ENCODE measurements at places on chromosomes 7 and 10.

- no peak for DNase-seq
Measured at GRCh38 chr10:69328380-69328735, 50.1 kb downstream of the HK1 start.

DNA sequence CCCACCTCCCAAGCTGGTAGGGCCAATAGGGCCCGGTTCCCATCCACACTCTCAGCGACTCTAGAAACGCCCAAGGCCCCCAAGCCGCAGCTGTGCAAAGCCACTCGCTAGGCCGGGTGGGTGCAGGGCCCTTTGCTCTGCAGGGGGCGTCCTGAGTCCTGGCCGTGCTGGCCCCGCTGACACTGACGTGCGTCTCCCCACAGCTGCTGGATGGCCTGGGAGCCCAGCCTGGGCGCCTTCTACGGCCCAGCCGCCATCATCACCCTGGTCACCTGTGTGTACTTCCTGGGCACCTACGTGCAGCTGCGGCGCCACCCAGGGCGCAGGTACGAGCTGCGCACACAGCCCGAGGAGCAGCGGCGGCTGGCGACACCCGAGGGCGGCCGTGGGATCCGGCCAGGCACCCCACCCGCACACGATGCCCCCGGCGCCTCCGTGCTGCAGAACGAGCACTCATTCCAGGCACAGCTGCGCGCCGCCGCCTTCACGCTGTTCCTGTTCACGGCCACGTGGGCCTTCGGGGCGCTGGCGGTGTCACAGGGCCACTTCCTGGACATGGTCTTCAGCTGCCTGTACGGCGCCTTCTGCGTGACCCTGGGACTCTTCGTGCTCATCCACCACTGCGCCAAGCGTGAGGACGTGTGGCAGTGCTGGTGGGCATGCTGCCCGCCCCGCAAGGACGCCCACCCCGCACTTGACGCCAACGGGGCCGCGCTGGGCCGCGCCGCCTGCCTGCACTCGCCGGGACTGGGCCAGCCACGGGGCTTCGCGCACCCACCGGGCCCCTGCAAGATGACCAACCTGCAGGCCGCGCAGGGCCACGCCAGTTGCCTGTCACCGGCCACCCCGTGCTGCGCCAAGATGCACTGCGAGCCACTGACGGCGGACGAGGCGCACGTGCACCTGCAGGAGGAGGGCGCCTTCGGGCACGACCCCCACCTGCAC lies 31.6 kb upstream of the KNDC1 start:
- DNase-seq, result no peak

DNA sequence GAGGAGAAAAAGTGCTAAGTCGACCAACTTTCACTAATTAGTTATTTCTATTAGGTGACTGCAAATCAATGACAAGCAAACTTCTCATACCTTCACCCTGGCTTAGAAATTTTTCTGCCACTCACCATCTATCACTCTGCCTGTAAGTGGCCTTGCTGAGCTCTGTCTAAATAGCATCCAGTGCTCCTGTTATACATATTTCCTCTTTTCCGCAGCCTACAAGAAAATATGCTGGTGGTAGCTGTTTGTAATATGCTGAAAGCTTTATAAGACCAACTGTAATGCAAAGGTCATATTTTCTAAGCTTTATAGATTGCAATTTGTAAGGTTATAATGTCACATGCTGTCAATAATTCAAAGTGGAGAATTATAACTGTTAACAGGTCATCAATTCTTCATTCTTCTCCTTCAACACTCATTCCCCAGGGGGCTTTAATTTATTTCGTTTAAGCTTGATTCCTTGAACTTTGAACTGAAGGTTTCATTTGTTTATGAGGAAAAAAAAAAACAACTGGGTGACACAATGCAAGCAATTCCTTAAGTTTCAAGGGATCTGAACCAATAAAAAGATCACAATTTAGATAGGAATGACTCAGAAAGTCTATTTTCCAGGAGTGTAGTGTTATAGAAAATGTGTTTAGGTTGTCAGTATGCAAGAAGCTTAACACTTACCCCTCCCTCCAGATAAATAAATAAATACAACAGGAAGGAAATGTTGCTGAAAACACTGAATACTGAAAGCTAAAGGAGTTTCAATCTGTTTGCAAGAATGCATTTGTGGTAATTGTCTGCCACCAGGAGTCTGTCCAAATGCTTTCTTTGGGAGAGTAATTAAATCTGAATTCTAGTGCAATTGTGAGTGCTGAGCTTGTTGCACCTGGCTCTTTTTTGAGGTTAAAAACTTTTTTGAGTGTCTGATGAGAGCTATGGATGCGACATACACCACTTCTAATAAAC lies 183.7 kb downstream of the SORCS1 start:
- DNase-seq, result no peak

DNA sequence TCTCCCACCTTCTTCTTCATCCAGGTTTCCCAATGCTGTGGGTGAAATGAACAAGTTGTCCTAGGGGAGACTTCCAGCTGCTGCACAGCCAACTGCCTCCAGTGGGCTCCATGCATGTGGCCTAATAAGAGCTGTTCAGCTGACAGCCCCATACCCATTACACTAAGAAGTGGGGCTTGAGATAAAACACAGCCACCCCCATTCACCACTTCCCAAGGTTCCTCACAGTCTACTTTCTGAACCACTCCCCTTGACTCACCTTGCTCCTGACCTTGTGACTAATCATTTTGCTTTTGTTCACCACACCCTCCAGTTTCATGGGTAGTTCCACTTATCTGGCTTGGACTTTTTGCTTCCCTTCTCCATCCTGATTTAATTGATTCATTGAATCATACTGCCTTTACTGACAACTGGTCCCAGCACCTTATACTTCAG lies 119.3 kb downstream of the CABCOCO1 start:
- no peak for DNase-seq

DNA sequence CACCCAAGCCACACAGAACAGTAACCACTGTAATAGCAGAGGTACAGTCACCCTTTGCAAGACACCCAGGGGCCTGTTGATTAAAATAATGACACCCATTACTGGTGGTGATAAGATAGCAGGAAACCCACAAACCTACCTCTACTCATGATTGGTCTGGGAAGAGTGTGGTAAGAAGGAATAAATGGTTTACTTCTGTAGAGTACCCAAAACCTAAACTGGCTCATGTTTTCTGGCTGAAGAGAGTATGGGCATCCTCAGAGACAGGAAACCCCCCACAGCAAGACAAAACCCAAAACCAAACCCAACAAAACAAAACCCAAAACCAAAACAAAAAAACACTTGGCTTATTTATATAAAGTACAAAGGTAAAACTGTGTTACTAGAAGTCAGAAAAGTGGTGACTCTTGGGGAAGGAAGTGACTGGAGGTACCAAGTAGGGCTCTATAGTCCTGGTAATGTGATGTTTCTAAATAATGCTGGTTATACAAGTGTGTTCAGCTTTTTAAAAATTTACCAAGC lies 15.5 kb upstream of the DNAJB12 start:
- DNase-seq, result no peak

DNA sequence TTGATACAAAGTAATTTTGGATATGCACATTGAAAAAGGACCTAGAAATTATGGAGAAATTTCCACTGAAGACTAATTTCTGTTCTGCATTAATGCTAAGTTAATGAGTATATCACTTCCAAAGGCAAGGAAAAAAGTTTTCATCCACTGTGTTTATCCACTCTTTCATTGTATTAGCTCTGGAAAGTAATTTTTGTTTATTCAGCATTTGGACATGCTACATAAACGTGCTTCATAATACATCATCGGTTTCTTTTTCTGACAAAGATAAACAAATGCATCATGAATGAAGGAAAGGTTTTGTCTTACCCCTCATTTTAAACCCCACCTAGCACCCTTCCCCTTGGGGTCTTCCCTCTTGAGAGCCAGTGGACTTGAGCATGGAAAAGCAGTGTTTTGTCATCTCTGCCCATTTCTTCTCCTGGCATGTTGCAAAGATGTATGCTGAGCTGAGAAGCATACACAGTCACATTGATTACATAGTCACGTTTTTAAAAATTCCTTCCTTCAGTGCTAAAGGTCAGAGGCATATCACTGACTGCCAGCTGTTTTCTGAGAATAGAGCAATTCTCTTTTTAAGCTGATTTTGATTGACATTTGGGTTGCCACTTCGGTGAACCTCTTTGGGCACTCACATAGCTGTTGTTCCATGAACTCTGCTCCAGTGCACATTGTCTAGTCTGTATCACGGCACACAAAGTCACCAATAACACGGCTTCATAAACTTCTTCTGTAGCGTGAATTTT lies 65.9 kb upstream of the C7orf33 start:
- no peak for DNase-seq

- no peak for DNase-seq
Measured at GRCh38 chr7:141433698-141434097, 117.5 kb upstream of the AGK start.

DNA sequence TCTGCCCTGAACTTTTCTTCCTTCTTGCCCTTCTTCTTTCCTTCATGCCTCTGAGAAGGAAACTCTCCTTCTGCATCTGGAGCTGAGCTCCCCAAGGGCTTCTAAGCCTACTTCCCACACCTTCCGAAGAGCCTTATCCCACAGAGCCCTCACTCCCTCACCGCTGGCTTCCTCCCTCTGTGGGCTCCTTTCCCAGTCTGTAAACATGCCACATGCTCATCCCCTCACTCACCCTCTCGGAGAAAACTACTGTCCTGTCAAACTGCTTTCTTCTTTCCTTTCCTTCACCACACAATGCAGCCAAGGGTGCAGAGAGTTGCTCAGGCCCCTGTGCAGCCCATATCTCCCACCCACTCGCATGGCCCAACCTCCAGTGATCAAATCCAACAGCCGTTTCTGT lies 18.1 kb downstream of the ANKRD16 start:
- no peak for DNase-seq

DNA sequence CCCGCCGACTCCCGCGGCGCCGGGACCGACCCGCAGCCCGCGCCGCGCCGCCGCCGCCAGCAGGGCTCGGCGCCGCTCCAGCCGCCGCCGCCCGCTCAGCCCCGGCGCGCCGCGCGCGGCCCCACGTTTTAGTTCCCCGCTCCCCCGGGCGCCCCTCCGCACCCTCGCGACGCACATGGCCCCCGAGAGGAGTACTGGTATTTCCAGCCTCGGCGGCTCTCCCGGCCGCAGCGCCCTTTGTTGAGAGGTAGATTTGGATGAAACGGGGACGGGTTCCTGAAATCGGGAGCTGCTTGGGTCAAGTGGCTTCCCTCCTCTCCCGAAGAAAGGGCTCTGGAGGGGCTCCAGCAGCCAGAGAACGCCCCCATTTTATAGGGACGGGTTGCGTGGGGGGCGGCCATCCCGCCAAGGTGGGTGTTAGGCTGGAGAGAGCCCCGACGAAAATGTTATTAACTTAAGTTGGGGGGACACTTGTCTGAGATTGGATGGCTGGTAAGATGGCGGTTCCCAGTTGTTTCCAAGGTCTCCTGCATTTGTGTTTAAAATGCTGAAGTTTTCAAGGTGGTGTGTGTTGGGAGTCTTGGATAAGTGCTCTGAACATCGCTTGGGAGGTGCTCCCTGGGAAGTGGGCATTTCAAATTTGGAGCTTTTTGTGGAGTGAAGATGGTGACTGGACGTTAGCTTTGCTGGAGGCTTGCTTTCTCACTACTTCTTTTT lies 1.2 kb downstream of the BMI1 start:
- no peak for DNase-seq

DNA sequence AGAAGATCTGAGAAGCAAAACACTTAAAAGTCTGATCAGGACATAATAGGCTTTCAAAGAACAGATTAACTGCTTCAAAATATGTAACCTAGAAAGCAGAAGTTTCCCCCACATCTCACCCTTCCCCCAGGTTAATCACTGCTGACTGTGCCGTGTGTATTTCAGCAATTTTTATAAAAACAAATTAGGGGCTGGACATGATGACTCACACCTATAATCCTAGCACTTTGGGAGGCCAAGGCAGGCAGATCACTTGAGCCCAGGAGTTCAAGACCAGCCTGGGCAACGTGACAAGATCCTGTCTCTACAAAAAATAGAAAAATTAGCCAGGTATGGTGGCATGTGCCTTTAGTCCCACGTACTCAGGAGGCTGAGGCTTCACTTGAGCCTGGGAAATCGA lies 67.6 kb upstream of the GATA3 start:
- no peak for DNase-seq

- no peak for DNase-seq
Measured at GRCh38 chr10:119654540-119654939, 3.4 kb downstream of the BAG3 start.

- DNase-seq, result no peak
Measured at GRCh38 chr10:88538048-88538447, 45.1 kb downstream of the RNLS start.

GRCh38 chr7:42692621-42693020 lies 219.2 kb downstream of the C7orf25 start:
- DNase-seq, result no peak

GRCh38 chr10:13276749-13277365 lies 23.0 kb downstream of the PHYH start:
- no peak for DNase-seq

DNA sequence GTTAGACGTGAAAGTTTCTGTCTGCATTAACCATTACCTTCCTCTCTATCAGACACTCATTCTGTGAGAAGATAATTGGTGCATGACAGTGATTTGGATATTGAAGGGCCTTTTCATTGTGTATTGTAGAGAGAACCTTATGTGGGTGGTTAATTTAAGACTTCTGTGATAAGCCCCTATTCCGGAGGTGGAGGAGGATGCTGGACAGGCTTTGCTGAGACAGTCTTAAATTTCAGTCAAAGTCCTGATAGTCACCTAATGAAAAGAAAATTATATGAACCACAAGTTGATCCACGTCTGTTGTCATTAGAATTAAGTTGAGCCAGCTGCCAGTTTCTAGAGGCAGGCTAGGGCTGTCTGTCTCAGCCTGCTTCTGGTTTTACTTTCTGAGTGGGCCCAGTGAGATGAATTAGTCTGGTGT lies 62.9 kb downstream of the CELF2 start:
- no peak for DNase-seq

GRCh38 chr7:106050746-106051117 lies 61.4 kb downstream of the SYPL1 start:
- no peak for DNase-seq

DNA sequence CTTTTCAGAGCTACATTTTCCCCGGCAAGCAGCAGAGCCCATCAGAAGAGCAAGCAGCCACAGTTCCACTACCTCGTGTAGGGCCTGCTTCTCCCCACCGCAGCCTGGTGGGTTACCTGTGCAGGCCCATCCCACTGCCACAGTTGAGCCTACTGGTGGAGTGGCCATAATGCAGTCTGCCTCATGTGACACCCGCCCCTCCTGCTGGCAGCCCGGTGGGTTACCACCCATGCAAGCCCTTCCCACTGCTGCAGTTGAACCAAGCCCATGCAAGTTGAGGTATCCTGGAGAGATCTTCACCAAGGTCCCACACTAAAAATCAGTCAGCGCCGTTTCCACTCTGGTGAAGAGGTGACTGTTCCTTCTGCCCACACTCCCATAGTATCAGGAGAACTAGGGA lies 32.1 kb upstream of the CNNM1 start:
- no peak for DNase-seq

DNA sequence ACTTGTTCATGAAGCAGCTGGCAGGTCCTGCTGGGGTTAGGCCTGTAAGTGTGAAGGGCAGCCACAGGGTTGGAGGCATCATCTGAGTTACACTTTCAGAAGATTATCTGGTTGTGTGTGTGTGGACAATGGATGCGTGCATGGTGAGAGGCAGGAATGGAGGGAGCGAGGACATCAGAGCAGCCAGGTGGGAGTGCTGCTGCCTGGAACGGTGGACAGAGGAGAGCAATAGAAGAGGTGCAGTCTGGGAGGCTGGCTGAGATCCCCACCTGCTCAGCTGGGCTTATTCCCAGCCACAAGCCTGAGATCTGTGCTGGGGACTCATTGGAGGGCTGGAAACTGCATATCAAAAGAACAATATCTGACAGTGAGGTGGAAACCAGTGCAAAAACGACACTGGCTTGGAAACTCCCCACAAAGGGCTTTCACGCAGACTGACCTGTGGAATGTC lies 17.9 kb downstream of the ZNF488 start:
- DNase-seq, result no peak
